ENCODE measurements at places on chromosomes 4 and X.

DNA sequence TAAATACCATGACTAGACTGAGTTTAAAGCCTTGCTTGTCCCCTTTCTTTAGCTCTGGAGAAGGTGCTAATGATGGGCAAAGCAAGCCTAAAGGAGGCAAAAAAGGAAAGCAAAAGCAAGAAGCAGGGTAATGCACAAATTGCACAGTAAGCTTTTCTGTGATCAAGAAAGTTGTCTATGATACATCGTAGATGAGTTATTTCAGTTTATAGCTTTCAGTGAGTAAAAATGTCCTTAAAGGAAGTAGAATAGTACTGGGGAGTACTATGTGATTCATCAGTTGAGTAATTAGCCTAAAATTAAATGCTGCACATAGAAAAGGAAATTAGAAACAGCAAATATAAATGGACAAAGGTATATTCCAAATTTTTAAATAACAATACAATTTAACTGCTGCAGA lies 50.2 kb upstream of the PDE5A start:
- DNase-seq: peak; percentile 37

GRCh38 chr4:35399912-35400311 lies 844.4 kb downstream of the ARAP2 start:
- DNase-seq: no peak

DNA sequence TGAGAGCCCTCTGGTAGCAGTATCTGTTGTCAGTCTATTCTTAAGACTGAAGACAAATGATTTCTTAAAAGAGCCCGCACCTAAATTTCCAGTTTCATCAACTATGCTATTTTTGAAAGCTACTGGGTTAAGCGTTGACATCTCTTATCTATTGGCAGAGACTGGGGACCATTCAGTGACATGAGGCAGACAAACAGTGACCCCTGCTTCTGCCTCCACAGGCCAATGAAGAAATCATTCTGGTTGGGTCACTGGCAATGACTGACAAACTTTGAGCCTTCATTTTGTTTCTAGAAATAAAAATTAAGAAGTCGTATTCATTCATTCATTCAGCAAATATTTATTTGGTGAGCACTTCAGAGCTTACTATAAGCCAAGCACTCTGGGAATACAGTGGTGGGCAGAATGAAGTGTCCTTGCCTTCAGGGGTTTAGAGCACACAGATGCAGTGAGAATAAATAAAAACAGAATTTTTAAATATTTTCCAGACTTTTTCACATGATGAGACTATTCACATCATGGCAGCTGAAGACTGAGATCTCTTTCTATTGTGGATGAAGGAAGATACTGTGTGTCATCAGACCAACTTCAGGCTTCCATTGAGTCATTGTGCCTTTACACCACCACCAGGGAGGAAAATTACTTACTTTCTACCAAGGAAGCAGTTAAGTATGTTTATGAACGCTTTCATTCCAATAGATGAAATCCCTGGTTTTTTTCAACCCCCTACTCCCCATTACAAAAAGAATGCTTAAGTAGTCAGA lies 36.0 kb downstream of the SORBS2 start:
- DNase-seq: no peak

DNA sequence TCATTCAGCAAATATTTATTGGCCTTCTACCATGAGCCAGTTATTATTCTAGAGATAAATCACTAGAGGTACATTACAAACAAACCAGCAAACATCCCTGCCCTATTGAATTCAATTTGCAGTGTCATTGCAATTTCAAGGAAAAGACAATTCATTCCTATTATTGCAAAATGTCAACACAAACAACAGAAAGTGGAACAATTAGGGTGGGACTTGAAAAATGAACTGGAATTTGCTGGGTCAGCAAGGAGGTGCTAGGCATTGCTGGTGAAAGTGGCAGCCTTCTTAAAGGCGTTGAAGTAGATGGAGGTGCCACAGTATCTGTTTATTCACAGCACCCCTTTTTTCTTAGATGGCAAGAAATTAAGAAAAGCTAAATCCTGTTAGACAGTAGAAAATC lies 224.0 kb upstream of the BMP3 start:
- DNase-seq: no peak

- DNase-seq: no peak
Measured at GRCh38 chrX:16594490-16594889, 55.5 kb upstream of the S100G start.

GRCh38 chrX:10988653-10989052 lies 122.5 kb upstream of the HCCS start:
- DNase-seq: no peak

DNA sequence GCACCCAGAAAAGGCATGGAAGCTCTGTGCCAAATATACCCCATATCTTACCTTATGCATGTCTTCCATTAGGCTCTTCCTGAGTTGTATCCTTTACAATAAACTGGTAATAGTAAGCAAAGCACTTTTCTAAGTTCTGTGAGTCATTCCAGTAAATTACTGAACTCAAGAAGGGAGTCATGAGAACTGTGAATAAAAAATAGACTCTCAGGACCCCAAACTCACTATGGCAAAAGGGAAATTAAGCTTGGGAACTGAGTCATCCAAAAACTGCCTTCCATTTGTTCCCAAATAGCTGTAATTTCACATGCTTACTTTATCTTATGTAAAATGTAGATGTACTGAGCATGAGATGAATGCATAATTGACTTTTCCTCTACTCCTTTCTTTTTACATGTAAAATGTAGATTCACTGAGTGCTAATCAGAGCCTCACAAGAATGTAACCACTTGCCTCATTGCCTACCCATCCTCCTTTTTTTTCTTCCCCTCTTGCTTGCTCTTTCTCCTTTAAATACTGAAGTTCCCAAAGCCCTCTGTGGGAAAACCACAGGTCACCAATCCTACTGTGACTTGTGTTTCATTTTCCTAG lies 8.1 kb downstream of the TCEAL3 start:
- DNase-seq: no peak

DNA sequence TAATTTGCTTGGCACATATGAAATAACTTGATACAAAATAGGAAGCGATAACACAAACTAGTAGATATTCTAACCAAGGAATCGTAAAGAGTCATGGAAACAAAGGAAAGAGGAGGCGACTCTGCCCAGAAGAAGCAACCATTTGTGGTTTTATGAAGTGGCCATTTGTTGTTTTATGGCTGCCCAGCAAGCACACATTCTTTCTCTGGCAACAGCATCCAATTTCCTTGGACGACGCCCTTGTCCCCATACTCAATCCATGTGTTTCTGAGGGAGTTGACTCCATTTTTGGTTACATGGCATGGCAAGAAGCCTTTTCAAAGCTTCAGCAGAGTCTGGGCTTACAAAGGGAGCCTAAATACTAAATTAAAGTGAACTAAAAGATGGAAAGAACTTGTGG lies 295.1 kb downstream of the INPP4B start:
- DNase-seq: no peak

- DNase-seq: peak; percentile 39
Measured at GRCh38 chrX:108090491-108091263, 665 bp downstream of the PSMD10 start.

- no peak for DNase-seq
Measured at GRCh38 chr4:103754844-103755243, 35.1 kb upstream of the TACR3 start.

DNA sequence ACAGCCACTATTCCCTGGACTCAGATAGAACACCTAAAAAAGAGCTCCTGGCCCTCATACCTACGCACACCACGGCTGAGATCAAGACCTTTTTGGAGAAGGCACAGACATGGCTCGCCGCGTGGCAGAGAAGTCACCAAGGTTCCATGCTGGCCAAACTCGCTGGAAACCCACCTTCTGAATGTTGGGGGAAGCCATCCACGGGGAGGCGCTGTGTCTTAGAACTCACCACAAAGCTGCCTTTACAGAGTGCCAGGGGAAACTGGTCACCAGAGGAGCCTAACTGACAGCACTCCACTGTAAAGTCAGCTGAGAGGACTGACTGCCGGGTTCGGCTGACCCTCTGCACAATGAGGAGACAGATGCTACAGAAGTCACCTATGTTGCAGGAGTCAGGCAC lies 97.9 kb downstream of the NEUROG2 start:
- no peak for DNase-seq

- no peak for DNase-seq
Measured at GRCh38 chr4:25827373-25827772, 35.4 kb downstream of the SEL1L3 start.

DNA sequence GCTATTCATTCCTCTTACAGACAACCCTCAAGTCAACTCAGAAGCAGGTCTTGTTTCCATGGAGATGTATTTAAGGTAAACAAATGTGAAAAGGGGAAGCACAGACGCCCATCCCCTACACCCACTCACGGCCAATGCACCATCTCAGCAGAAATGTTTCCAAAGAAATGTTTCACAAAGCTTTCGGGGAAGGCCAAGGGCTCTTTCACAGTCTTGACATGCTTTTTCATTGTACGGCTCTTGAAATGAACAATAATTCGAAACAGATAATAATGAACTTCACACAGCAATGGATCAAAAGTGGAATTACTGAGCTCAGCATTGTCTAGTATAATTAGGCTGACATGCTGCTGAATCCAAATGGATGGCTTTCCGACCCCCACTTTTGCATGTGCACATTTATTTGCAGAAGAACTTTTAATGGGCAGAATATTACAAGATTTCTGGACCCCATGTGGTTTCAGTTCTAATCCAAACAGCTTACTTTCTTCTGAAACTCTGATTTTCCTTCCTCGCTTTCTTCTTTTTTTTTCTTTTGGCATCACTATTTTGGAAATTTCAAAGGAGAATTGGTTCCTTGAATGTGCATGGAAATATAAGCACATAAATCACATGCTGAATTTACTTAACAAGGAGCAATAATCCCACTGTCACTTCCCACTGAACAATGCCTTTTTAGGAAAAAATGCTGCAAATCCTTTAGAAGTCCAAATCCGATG lies 160.9 kb downstream of the SMIM20 start:
- DNase-seq: no peak

- DNase-seq: peak; percentile 50
Measured at GRCh38 chrX:20144491-20144890, 2.9 kb upstream of the EIF1AX start.

DNA sequence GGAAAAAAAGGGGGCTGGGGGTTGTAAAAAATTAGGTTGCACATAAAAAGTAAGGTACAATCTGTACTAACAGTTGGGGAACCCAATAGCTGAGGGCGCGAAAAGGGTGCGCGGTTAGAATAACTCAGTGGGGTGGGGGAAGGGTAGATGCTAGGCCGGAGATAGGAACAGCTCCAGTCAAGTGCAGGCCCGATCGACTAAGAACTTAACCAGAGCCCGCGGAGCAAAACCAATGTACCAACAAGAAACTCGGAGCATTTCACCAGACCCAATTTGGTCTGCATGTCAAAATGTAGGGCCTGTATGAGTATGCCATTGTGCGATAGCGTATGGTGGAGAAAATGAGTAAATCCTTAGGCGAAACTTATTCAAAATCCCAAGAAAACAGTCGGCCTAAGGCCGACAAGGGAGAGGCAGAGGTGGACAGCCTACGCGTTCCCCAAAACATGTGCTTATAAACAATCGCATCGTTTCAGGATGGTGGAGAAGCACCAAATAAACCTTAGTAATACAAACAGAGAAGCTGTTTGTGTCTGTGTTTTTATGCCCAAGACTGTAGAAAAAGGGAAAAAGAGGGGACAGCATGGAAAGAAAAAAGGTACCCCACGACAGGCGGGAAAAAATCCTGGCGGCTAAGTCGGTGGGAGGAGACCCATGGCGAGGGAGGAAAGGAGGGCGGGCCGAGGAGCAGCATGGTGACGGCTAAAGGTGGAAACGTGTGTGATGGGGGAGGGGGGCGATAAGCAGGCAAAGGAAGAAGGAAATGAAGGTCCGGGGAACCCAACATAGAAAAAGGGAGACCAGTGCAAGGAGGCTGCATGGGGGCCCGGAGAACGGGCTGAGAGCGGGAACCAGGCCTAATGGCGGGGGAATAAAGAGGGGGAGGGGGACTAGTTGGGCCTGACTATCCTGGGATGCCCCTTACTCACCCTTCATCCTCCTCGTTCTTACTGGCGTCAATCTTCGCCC lies 990 bp downstream of the HNRNPD start:
- peak; percentile 69 for DNase-seq

GRCh38 chr4:148375584-148375983 lies 66.6 kb downstream of the NR3C2 start:
- DNase-seq: no peak

DNA sequence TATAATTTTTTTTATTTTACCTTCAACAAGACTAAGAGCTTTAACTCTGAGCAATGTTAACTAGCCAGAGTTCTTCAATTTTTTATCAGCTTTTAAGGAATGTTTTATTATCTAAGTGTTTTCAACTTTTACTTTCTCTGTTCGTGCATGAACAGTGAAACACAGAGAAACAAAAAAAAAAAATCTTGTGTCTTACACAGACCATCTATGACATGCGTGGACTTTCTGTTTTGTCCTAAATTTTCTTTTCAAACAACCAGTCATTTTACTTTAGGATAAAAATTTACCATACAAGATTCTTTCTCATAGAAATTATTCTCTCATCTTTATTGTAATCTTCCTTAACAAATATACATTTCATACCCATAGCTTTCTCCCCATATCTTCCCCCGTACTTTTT lies 731.9 kb upstream of the PCDH10 start:
- no peak for DNase-seq

- DNase-seq: no peak
Measured at GRCh38 chr4:147761218-147761883, 29.5 kb downstream of the ARHGAP10 start.

- no peak for DNase-seq
Measured at GRCh38 chr4:87851332-87851731, 18.6 kb downstream of the MEPE start.

DNA sequence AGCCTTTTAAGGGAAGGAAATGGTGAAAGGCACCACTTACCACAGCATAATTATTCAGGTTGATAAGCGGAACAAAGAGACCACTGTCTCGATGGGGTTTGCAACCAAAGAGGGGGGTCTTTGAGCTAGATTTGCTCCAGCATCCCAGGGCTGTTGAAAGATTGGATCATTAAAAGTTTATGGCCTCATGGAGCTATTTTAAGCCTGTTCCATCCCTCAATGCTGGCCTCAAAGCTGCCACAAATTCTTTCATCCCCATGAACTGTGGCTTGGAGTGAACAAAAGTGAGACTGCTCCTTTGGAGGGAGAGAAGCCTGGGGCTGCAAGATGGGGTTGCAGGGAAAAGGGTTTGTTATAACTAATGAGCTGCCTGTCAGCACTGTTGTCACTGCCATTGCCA lies 209.8 kb downstream of the RTL9 start:
- DNase-seq: no peak

- DNase-seq: no peak
Measured at GRCh38 chr4:113325876-113326615, 276.6 kb downstream of the ANK2 start.

GRCh38 chr4:165760182-165760581 lies 112.9 kb upstream of the TLL1 start:
- DNase-seq: no peak
